GM12864 (cell line): ENCODE measurements at places on chromosomes 2 and 18.

GRCh38 chr2:201144101-201145051, 28.4 kb downstream of the CFLAR start:
- no peak for DNase-seq

- no peak for DNase-seq
Observed at GRCh38 chr2:10048501-10049171, 5.3 kb downstream of the KLF11 start.

- peak; percentile 61 for DNase-seq
Observed at GRCh38 chr2:190088917-190089316, 26.4 kb upstream of the MSTN start.

DNA sequence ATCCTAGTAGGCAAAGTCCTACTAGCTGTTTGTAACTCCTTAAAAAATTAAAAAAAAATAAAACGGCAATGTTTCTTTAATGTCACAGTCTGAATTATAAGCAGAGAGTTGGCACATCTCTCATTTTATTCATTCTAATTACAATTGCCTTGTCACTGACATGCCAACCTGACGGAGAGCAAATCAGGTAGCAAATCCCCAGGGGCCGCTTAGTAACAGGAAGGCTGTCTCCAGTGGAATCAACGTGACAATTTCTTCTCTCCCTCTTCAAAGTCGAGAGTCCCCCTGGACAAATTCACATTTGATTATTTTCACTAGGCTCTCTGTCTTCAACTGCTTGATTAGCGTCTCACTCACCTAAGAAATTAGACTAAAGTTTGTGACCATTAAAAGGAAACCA, 1598.9 kb upstream of the PIK3C3 start:
- no peak for DNase-seq

GRCh38 chr18:61827591-61827990, 65.2 kb downstream of the RNF152 start:
- DNase-seq, result no peak

- DNase-seq, result no peak
Observed at GRCh38 chr2:226159875-226160479, 639.6 kb downstream of the IRS1 start.

GRCh38 chr2:27736890-27737204, 34.7 kb upstream of the MRPL33 start:
- DNase-seq, result no peak

DNA sequence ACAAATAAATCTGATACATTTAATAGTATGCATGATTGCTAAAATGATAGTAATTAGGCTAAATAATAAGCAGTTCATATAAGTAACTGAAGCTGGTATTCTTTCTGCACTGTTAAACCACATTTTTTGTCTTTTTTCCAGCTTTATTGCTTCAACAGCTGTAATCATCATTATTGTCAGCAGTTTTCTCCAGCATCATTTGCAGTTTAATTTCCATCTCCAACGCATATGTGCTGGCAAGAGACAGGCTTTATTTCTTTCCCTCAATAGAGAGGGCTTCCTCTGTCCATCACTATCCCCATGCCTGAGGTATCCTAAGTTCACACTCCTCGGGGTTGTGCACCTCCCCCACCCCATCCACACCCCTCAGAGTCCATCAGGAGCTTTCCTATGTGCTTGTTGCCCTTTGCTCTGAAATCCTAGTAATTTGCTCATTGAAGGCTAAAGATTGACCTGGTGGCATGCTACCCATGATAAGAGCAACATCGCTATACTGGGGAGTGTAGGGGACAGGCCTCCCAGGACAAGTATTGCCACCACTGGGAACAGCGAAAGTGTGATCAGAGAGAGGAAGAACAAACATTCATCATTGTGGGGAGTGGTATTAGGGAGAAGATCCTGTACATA, 37.1 kb downstream of the B4GALT6 start:
- DNase-seq, result no peak

GRCh38 chr18:58272779-58273435, 228.9 kb downstream of the NEDD4L start:
- no peak for DNase-seq

DNA sequence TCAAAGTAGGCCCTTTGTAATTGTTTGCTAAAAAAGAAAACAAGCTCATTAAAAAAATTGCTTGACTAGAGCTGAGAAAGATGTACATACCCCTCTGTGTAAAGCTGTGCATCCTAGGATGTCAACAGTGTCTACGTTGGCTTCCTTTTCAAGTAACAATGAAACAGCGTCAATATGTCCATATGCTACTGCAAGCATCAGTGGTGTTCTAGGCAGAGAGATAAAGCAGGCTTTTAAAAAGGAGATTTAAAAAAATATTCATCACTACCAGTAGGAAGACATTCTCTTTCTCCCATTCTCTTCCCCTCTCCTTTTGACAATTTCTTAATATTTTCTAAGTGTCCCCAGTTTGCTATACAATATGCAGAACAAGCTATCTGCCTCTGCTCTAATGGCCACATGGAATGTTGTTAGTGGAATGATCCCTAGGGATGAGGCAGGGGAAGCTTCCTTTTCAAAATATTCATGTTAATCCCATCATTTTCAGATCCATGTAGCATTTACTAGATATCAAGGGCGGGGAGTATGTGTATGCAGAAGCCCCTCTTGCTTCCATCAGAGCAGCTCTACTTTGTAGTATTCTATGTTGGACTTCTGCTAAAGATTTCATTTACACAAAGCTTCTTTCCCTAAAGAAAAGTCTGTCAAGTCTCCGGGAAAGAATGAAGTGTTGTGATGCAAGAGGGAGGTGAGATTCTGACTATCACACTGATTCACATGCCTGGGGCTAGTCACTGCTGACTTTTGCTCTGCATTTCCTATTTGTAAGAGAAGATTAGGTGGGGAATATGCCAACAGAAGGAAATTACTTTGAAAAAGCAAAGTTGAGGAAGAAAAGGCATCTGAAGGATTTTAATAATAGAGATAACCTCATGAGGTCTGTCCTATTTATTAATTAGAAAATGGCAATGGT, 81.5 kb upstream of the PGAP1 start:
- DNase-seq, result no peak

- no peak for DNase-seq
Observed at GRCh38 chr2:190431907-190432306, 23.8 kb downstream of the MFSD6 start.

DNA sequence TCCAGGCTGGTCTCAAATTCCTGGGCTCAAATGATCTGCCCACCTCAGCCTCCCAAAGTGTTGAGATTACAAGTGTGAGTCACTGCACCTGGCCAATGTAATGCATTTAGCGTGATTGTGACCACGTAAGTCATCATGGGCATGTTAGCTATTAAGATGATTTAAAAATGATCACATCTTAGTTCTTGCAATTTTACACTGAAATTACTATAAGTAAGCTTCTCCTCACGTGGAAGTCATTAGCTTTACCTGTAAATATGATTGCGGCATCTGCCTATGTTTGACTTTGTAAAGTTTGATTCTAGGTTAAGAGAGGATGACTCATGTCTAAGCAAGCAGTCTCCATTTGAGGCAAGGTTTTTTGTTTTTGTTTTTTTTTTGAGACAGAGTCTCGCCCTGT, 85.5 kb downstream of the PMAIP1 start:
- DNase-seq, result no peak

- no peak for DNase-seq
Observed at GRCh38 chr18:48024881-48025660, 94.6 kb upstream of the SMAD2 start.

DNA sequence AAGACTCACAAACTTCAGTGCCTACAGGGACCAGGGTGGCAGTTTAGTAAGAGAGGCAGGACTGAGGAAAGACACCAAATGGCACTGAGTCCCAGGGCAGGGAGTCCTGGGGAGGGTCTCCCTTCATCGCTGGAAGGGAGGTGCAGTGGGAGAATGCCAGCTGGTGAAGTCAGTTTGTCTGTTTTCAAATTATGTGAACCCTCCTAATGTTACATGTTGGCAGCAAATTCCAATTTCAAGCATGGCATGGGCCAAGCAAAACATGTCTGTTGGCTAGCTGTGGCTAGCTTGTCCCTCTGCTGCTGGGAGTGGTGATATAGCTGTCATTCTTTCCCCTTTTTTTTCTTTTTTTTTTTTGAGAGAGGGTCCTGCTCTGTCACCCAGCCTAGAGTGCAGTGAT, 55.9 kb upstream of the HAAO start:
- DNase-seq, result no peak

GRCh38 chr2:20207051-20207450, 17.9 kb downstream of the SDC1 start:
- no peak for DNase-seq
